ENCODE measurements at places on chromosomes 5 and 9.

DNA sequence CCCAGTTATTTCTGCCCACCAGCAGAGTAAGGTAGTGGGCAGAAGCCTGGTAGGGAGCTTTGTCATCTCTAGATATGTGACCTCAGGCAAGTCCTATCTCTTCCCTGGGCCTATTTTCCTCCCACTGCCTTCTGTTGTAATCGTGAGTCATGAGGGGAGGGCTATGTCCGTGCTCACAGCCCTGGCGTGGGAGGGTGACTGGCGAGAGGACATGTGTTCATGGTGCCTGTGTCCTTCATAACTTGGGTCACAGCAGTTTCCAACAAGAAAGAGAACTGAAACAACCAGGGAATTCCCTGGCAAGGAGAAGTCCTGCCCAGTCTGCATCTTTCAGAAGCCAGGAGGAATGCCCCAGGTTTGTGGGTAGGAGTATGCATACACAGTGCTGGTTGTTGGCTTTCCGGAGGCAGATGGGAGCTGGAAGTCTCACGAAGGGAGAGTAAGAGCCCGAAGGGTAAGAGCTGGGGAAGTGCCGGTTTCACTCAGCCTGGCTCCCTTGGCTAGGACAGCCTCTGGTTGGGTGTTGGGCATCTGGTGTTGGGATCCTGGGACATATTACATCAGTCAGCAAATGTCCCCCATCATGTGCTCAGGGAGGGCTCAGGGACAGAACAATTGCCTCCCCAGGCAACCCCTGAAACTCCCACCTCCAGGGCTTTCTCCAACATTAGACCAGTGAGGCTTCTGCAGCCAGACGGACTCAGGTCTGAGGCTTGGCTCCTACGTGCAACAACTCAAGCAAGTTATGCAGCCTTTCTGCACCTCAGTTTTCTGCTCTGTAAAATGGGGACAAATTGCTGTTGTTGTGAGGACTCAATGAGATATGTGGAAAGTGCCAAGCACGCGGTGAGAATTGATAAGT is 4.3 kb upstream of the TIFAB start:
- no peak for DNase-seq

GRCh38 chr5:150637245-150638052 is 3.0 kb upstream of the SYNPO start:
- DNase-seq: no peak

GRCh38 chr9:34710023-34710422 is at the start of gene CCL21:
Gene CCL21 (minus strand): TSS chr9:34710136. CDS start chr9:34710066, 70 bp downstream.
- no peak for DNase-seq

- no peak for DNase-seq
Observed at GRCh38 chr9:135091545-135091944, 4.1 kb downstream of the OLFM1 start.

- no peak for DNase-seq
Observed at GRCh38 chr5:94992325-94992724, 292.6 kb downstream of the MCTP1 start.

DNA sequence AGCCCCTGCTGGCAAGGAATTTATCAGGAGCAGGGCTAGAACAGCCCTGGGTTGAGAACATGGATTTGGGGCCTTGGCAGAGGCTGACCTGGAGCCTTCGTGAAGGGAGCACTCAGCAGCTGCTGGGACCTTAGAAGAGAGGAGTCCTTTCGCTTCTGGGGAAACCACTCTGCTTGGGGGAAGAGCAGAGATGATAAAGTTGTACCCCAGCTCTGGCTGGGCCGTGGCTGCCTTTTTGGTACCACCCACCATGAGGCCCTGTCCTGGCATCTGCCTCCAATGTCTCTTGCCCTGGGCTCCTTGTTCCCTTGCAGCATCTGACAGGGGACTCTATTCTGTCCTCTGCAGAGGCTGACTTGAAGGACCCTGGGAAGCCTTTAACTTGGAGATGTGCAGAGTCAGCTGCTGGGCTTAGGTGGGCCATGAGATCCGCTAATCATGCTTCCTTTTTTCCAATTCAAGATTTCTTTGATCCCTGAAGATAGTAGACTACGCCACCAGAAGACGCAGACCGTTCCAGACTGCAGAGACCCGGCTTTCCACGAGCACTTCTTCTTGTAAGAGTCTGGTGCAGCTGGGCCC is 20.2 kb downstream of the RGS3 start:
- DNase-seq: no peak

GRCh38 chr5:99644822-99645221 is 716.0 kb upstream of the CHD1 start:
- DNase-seq: no peak
